ENCODE measurements at places on chromosomes 4 and X.
A peak's percentile ranks its signal among the peaks of the same experiment; 100 is the strongest.

DNA sequence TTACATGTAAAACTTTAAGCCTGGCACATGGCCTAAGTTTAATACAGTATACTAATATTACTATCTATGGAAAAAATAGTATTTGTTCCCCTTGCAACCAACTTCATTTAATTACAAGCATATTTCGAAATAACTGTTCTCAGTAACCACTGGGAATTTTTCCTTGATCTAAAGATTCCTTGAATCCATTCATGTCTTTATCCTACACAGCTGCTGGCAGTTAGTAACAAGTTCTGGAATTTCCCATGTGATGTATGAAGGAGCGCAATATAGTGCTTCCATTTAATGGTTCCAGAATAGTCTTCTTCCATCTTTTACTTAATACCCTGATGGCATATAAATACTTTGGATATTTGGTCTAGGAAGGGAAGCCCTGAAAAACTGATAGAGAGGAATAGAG lies 136.5 kb downstream of the AASDH start:
- no peak for DNase-seq

DNA sequence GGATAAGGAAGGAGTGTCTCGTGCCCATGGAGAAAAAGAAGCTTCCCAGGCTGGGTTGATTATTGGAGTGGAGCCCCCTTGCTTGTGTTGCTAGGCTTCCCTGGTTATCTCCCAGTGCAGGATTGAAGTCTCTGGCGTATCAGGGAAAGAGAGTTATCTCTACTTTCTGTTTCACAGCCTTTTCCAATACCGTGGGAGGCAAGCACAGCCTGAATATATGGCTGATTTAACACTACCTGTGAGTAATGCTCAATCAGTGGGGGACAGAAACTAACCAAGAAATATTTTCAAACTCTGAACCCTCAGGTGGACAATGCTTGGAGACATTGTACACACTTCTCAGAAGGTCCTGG lies 65.2 kb downstream of the SERPINA7 start:
- DNase-seq = no peak

GRCh38 chr4:15971068-15971801 lies 8.3 kb upstream of the FGFBP2 start:
- no peak for DNase-seq

- DNase-seq = no peak
These were observed 142.2 kb downstream of the SH2D1A start for GRCh38 chrX:124488412-124489161.

GRCh38 chrX:40871385-40872082 lies 136.2 kb upstream of the MED14 start:
- peak; percentile 48 for DNase-seq

DNA sequence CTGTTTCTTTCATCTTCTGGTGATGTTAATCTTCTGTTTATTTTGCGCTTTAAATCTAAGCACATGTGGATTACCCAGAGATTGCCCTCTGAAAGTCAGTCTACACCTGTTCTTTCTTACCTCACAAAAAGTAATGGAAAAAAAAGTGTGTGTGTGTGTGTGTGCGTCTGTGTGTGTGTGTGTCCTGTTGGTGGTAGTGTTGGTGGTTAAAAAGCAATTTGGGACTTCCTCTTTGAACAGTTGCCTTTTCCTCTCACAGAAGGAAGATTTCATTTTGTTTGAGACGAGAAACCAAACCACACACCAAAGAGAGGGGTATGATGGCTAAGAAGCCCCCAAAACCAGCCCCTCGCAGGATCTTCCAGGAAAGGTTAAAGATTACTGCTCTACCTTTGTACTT lies at the start of gene STAP1:
STAP1 (plus strand) TSS at position 235 of the 400 bp plus-strand sequence; CDS start at position 318, 83 bp downstream.
- no peak for DNase-seq

DNA sequence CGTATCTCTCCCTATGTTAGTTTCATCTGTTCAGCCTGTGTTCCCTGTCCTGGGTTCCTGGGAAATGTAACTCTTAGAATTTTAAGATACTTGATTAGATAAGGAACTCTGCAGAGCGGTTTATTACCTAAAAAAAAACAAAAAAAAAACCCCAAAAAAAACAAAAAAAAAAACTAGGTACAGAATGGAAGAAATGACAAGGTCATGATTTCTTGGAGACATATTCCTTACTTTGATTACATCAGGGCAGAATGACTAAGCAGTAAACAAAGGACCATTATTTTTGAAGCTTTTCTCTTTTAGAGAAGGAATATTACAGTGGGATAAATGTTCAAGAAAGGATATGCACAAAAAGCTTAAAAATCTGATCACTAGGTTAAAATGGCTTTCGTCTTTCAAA lies 171.8 kb downstream of the ARAP2 start:
- no peak for DNase-seq

DNA sequence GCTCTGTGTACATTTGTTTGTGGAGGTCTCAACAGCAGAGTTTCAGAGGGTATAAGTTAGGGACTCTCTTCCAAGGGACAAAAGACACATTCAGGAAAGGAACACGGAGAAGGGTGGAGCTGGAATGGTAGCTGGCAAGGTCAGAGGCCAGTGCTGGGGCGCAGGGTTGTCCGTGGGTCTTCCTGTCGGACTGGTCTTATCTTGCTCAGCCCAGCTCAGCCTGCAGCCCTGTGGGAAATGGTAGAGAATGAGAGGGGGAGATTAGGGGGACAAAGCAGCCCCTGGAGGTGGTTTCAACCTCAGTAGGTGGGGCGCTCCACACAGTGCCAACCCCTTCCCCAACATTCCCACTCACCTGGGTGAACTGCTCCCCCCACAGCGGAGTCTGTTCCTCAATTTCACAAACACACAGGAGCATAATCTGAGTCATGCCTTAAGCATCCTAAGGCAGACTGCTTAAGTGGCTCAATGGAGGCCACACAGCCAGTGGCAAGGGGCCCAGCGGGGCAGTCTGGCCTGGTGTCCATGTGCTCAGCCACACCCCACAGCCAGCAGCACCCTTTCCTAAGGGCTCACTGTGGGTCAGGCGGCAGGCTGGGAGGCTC lies 6.9 kb upstream of the HDAC6 start:
- no peak for DNase-seq

GRCh38 chr4:38715050-38715449 lies 51.1 kb downstream of the KLF3 start:
- DNase-seq = no peak

GRCh38 chr4:138675685-138676084 lies 339.9 kb upstream of the NOCT start:
- no peak for DNase-seq

DNA sequence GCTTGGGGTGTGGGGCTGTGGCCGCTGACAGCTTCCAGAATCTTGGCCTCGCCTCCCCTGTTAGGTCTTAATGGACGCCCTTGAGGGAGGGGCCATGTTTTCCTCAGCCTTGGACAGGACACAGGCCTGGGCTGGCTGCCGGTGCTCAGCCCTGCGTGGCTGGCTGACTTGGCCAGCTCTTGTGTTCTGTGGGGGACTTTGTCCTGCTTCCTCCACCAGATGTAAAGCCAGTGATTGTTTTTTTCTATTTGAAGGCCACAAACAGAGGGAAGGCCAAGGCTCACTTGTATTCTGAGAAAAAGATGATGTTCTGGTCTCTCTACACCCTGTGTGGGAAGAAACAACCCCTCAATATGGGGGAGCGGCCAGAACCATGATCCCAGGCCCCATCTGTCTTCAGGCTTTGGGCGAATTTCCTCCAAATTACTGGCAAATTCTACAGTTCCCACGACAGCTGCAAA lies 71.3 kb downstream of the HTRA3 start:
- DNase-seq = no peak

GRCh38 chr4:8540991-8541390 lies 39.2 kb upstream of the GPR78 start:
- DNase-seq = no peak

DNA sequence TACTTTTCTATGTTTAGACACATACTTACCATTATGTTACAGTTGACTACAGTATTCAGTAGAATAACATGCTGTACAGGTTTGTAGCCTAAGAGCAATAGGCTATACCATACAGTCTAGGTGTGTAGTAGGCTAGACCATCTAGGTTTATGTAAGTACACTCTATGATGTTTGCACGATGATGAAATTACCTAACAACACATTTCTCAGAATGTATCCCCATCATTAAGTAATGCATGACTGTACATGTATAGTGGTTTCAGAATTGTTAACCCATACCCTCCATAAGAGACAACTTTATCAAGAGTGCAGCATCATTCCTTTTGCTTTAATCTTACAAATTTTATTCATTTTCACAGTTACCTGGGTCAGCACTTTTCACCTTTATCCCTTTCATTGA lies 126.8 kb downstream of the CLCN5 start:
- no peak for DNase-seq

- no peak for DNase-seq
These were observed 40.1 kb downstream of the UGT2B17 start for GRCh38 chr4:68535974-68536373.

DNA sequence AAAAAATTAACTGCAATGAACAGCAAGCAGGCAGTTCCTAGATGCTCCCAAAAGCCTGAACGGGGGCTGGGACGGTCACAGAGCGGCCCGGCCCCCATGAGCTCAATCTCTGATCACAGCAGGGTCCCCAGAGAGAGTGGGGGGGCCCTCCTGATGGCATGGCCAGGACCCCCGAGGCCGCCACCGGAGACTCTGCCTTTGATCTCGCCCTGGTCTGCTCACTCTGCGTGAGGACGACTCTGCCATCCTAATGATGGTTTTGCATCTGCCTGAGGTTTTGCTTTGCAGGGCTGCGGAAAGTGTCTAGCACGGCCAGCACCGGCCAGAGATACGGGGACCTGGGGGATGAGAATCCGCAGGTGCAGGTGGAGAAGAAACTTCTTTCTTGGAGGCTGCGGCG lies 103.8 kb downstream of the SHOX start:
- no peak for DNase-seq

GRCh38 chrX:150694738-150695410 lies 1.7 kb downstream of the MTMR1 start:
- no peak for DNase-seq

DNA sequence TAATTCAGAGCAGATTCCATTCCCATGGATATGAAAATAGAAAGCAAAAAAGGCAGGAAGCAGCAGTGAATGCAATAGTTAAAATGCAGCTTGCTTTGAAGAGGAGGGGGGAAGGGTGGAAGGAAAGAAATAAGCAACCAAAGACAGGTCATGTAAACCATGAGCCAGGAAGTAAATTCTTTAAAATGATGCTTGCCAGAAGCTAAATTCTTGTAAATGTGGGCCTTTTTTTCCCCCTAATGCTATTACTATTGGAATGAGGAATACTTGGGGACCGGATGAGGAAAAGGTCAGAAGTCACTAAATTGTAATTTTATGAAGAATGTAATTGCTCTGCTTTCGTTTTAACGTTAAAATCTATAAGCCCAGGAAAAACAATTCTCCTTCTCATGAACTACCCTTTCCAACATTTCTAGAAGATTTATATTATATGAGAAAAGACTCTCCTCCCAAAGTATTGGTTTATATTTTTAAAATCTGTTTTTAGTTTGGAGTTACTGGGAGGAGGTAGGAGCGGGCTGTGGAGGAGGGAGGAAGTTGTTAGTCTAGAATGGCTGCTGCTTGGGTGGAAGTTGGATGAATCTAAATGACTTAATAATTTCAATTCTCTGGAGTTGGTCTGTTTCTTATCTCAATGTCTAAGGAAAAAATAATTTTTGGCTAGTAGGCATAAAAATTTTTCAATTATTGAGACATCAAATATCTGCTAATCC lies 77.6 kb upstream of the PCDH18 start:
- no peak for DNase-seq

DNA sequence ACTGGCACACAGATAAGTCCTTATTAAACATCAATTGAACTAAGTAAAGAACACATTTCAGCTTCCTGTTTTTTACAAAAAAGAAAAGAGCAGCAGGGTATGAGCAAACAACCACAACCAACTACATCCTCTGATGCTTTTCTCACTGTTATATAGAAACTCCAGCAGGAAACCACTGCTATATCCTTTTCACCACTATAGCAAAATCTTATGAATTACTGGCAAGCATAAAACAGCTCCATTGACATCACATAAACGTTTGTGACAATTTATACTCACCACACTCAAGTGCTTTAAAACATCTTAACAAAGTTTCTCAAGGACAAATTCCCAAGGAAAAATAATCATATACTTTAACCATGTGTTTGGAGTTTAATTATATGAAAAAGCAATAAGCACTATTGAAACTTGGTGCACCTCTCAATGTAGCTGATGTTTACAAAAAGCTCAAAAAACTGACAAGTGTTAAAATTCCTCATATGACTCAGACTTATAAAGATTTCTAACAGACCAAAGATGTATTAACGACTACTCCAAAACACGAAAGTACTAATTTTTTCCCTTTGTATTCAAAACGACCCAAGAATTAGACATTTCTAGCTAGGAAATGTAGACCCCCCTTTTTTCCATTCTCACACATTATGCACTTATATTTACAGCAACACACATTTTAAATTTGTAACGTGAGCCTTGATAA lies 12.9 kb downstream of the GPRIN3 start:
- no peak for DNase-seq

DNA sequence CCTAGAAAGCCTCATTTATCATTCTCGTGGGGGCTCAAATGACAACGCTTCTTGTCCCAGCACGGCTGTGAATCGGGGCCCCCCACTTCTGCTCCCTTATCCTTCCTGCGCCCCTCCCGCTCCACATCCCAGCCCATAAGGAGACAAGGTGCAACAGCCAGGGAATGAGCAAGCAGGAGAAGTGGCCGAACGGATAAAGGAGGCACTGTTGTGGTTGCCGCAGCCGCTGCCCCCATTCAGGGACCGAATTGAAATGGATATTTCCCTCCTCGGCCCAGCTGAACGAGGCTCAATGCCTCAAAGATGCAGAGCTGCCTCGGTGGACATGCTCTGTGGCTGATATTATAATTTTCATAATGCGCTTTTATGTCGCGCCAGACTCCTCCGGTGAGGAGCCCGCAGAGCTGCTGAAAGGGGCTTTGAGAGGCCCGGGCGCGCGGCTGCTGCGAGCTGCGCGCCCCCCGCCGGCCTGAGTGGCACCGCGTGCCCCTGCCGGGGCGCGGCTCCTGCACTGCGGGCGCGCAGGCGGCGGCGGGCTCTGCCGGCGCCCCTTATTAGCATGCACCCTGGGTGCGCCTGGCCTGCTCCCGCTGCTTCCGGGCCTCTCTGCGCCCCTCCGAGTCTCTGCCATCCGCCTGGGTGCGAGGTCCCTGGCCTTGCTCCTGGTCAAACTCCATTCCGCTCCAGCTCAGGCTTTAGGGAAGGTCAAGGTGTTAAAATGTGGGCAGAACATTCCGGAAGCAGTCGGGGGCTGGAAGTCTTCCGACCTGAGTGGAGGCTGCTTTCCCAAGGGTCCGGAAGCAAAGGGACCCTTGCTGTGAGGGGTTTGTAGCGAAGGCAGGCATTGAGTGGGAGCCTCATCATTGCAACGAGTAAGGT lies 68.2 kb upstream of the TMEM33 start:
- DNase-seq = no peak

DNA sequence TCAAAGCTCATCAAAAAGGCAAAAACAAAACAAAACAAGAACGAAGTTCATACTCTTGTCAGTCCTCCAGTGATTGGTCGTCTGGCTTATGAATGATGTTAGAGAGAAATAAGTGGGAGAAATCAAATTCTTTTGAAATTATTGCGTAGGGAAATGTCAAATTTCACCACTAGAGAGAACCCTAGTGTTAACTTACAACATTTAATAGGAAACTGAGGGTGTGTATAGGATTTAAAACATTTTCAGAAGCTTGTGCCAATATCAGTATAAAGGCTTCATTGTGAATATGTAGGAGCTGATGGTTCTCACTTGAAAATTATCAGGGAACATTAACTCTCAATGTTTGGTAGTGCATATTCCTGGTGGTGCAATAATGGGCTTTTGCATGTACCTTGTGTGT lies 17.4 kb downstream of the ADH6 start:
- DNase-seq = no peak
